RCC 7860 (cell line): ENCODE measurements at places on chromosomes 16 and 17.
A peak's percentile ranks its signal among the peaks of the same experiment; 100 is the strongest.

GRCh38 chr16:81499576-81500380 is 55.2 kb downstream of the CMIP start:
- no peak for DNase-seq

- DNase-seq, result no peak
Observed at GRCh38 chr16:85527767-85528297, 85.3 kb upstream of the GSE1 start.

- DNase-seq, result peak; percentile 13
Observed at GRCh38 chr17:81865733-81866439, 5.3 kb downstream of the ARHGDIA start.

GRCh38 chr16:56327929-56328258 is 97.5 kb downstream of the AMFR start:
- DNase-seq, result no peak

GRCh38 chr17:11503308-11504035 is 94.8 kb upstream of the DNAH9 start:
- DNase-seq, result no peak

GRCh38 chr16:16909126-16909525 is 530.2 kb downstream of the NPIPA7 start:
- no peak for DNase-seq

GRCh38 chr16:68985855-68986254 is 119.6 kb upstream of the HAS3 start:
- no peak for DNase-seq

- no peak for DNase-seq
Observed at GRCh38 chr16:51607201-51607651, 456.2 kb upstream of the SALL1 start.

DNA sequence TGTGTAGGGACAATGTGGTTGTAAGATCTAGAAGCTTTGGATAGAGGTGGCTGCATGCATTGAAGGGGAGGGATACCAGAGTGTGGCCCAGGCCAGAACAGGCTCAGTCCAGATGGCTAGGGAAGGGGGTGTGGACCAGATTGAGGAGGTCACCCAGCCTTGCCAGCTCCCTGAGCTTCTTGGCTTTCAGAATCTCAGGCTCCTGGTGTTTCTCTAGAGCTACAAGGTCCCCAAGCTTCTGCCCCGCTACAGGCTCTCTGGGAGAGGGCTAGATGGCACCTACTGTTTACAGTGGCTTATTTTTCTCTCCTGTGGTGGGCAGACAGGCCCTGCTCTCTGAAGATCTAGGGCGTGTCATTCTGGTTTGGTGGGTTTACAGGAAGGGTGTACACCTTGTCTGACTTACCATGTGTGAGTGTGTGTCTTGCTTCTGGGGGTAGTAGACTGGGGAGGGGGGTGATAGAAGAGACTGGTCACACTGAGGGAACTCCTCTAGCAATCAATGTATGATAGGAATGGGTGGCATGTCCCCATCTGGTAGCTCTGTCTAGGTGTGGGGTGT is 1.1 kb downstream of the RARA start:
- no peak for DNase-seq

DNA sequence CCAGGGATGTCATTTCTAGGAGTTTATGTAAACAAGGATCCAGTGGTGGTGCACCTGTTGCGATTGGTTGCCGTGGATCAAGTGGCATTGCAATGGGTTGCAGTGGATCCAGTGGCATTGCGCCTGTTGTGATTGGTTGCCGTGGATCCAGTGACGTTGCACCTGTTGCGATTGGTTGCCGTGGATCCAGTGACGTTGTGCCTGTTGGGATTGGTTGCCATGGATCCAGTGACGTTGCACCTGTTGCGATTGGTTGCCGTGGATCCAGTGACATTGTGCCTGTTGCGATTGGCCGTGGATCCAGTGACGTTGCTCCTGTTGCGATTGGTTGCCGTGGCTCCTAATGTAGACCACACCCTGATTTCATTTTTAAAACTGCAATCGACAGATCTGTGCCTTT is 56.2 kb upstream of the CRISPLD2 start:
- DNase-seq, result no peak
